ENCODE measurements at places on chromosomes 2 and 18.
A peak's percentile ranks its signal among the peaks of the same experiment; 100 is the strongest.

DNA sequence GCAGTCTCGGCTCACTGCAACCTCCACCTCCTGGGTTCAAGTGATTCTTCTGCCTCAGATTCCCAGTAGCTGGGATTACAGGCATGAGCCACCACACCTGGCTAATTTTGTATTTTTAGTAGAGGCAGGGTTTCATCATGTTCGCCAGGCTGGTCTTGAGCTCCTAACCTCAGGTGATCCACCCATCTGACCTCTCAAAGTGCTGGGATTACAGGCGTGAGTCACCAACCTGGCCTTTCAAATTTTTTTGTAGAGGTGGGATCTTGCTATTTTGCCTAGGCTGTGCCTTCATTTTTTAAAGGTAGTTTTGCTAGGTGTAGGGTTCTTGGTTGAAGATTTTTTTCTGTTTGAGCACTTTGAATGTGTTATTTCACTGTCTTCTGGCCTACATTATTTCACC, 6.2 kb downstream of the HAUS1 start:
- no peaks in the 10 kb centered on the region for H3K27me3 ChIP-seq
- peaks cover 21% of the 10 kb centered on the region for H3K36me3 ChIP-seq
- no peak overlapping the region for H3K4me3 ChIP-seq
- H3K27ac ChIP-seq, result no peak overlapping the region
- peaks cover 9% of the 10 kb centered on the region for H3K4me1 ChIP-seq

- H3K27ac ChIP-seq, result peak within 1 kb of the TSS; percentile 92
- H3K36me3 ChIP-seq, result no peaks in the 10 kb centered on the region
- peak; percentile 98 for DNase-seq
- peak within 1 kb of the TSS; percentile 74 for H3K4me3 ChIP-seq
- H3K27me3 ChIP-seq, result no peaks in the 10 kb centered on the region
These were observed at the start of gene C2orf15 for GRCh38 chr2:99141110-99142108. Gene C2orf15 (plus strand): TSS chr2:99141707. CDS start chr2:99150559, 8,852 bp downstream.

- no peaks in the 10 kb centered on the region for H3K27me3 ChIP-seq
- H3K27ac ChIP-seq, result no peak overlapping the region
- H3K4me3 ChIP-seq, result no peak overlapping the region
- H3K4me1 ChIP-seq, result no peaks in the 10 kb centered on the region
- no peaks in the 10 kb centered on the region for H3K36me3 ChIP-seq
These were observed 112.5 kb upstream of the OTOS start for GRCh38 chr2:240252872-240253511.

- peaks cover 66% of the 10 kb centered on the region for H3K27me3 ChIP-seq
- no peak overlapping the region for H3K4me3 ChIP-seq
- H3K4me1 ChIP-seq, result peaks cover 16% of the 10 kb centered on the region
- H3K27ac ChIP-seq, result no peak overlapping the region
- peak; percentile 17 for DNase-seq
- no peaks in the 10 kb centered on the region for H3K36me3 ChIP-seq
These were observed 1.2 kb downstream of the ALK start for GRCh38 chr2:29920130-29920577.

DNA sequence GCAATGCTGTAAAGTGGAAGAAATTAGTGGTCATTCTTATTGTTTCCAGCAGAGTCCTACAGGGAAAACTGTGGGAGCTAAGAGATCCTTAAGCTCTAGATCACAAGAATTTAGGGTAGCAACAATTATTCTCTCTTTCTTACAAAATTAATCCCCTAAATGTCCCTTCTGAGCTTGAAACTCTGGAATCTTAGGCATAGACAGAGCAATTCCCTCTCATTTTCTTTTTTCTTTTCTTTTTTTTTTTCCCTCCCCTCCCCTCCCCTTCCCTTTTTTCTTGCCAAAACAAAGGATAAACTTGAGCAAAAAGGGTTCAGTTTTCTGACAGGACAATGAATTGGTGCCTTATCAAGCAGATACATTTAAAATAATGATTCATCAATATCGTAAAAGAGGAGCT, 441.0 kb downstream of the DSC3 start:
- H3K4me3 ChIP-seq, result no peak overlapping the region
- no peaks in the 10 kb centered on the region for H3K27me3 ChIP-seq
- H3K4me1 ChIP-seq, result no peaks in the 10 kb centered on the region
- no peak for DNase-seq

DNA sequence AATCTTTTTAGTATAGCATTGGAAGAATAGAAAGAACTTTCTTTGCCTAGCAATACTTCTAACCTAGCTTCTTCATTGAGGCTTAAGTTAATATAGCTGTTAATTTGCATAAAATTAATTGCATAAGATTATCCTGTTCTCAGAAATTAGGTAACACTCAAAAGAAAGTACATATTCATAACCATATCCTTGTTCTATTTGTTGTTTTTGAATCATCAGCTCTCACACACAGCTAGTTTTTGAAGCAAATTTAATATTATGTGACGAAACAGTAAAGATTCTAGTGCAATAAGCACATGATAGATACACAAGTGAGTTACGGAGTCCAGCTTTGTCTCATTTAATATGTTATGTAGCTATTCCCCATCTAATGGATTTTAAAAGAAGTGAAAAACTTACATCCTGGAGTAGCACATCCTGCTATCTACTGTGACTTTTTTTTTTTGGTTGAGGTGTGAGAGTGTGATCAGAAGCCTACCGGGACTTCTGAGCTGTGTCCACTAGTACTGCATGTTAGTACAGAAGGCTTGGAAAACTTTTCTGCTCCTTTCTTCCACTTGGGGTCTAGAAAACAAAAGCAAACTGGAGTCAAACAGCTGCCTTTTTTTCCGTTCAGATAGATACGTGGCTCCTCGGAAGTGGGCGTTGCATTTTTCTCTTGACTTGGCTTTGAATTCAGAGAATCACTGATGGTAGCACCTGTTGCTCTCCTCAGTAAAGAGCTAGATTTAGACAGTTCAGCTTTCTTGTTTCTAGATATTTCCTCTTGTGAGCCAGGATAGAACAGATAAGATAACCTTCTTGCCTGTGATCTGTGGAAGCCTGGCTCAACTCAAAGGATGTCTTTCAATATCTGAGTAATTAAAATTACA, 27.2 kb downstream of the KDM3A start:
- peaks cover 88% of the 10 kb centered on the region for H3K36me3 ChIP-seq
- H3K4me1 ChIP-seq, result peaks cover 10% of the 10 kb centered on the region
- H3K4me3 ChIP-seq, result peak overlapping the region; percentile 19
- DNase-seq, result peak; percentile 54
- no peaks in the 10 kb centered on the region for H3K27me3 ChIP-seq

GRCh38 chr2:75133621-75134570, 65.4 kb downstream of the TACR1 start:
- H3K27ac ChIP-seq, result no peak overlapping the region
- DNase-seq, result no peak
- H3K36me3 ChIP-seq, result no peaks in the 10 kb centered on the region
- no peaks in the 10 kb centered on the region for H3K4me1 ChIP-seq
- no peak overlapping the region for H3K4me3 ChIP-seq

- no peak overlapping the region for H3K4me3 ChIP-seq
- no peak overlapping the region for H3K27ac ChIP-seq
- H3K4me1 ChIP-seq, result no peaks in the 10 kb centered on the region
- no peaks in the 10 kb centered on the region for H3K27me3 ChIP-seq
These were observed 760.4 kb downstream of the TSN start for GRCh38 chr2:122515731-122516290.

DNA sequence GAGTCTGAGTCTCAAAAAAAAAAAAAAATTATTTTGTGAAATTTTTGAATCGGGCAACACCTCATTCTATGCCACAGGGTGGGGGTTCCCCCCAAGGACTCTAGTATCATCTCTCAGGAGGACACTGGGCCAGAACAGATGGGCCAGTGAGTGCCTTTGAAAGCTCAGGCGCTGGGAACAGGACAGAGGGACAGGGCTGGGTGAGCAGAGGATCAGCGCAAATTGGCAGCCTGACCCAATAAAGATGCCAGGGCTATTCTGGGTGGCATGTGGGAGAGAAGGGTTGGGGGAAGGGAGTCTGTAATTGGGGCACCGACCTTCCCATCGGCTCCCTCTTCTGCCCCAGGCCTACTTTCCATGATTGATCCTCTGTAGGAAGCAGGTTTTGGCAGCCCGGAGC, 44.0 kb downstream of the KIF3C start:
- no peak overlapping the region for H3K27ac ChIP-seq
- no peaks in the 10 kb centered on the region for H3K27me3 ChIP-seq
- no peak overlapping the region for H3K4me3 ChIP-seq
- DNase-seq, result no peak

DNA sequence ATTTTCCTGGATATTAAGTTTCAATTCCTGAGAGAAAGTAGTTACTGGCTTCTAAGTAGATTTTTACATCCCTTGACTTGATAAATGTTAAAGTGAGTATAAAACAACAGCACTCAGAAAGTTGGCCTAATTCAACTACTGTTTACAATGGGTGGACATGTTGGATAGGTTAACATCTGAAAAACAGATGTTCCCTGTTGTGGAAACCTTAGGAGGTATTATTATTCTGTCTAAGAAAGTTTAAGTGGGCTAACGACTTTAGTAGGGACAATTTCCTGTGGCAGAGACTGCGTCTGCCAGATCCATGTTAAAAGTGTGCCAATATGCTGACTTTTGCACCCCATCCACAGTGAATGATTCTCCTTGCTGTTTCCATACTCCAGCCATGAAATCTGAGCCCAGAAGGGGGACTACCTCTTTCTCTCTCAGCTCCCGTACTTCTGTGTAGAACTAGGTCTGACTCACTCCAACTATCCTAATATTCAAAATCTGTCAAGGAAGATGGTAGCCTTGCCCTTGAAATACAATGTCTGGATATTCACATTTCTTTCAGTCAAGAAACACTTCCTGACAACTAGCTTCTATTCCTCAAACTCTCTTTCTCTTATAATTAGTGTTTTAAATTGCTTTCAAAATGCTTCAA, 327.5 kb upstream of the HNRNPA3 start:
- H3K4me3 ChIP-seq, result no peak overlapping the region
- no peaks in the 10 kb centered on the region for H3K4me1 ChIP-seq
- DNase-seq, result no peak
- no peaks in the 10 kb centered on the region for H3K36me3 ChIP-seq
- H3K27me3 ChIP-seq, result no peaks in the 10 kb centered on the region

GRCh38 chr2:113962692-113963480, 73.0 kb downstream of the ACTR3 start:
- peaks cover 31% of the 10 kb centered on the region for H3K36me3 ChIP-seq
- DNase-seq, result no peak
- H3K27ac ChIP-seq, result no peak overlapping the region
- no peaks in the 10 kb centered on the region for H3K27me3 ChIP-seq

DNA sequence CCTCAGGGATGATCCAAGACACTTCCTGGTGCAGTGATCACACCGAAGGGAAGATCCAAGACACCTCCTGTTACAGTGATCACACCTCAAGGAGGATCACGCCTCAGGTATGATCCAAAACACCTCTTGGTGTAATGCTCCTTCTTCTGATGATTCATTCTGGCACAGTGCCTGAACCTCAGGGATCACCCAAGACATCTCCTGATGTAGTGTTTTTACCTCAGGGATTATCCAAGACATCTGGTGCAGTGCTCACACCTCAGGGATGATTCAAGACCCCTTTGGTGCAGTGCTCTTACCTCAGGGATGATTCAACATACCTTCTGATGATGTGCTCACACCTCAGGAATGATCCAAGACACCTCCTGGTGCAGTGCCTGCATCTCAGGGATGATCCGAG, 124.4 kb downstream of the ASB1 start:
- no peak overlapping the region for H3K27ac ChIP-seq
- no peaks in the 10 kb centered on the region for H3K4me1 ChIP-seq
- H3K4me3 ChIP-seq, result no peak overlapping the region
- H3K36me3 ChIP-seq, result no peaks in the 10 kb centered on the region

GRCh38 chr2:65452150-65452895, 19.9 kb upstream of the SPRED2 start:
- H3K27me3 ChIP-seq, result peaks cover 6% of the 10 kb centered on the region
- H3K4me1 ChIP-seq, result no peaks in the 10 kb centered on the region
- H3K4me3 ChIP-seq, result no peak overlapping the region
- H3K36me3 ChIP-seq, result no peaks in the 10 kb centered on the region

GRCh38 chr2:119156891-119157773, 1.4 kb downstream of the C1QL2 start:
- no peak overlapping the region for H3K4me3 ChIP-seq
- DNase-seq, result no peak
- no peaks in the 10 kb centered on the region for H3K36me3 ChIP-seq
- H3K27ac ChIP-seq, result no peak overlapping the region

DNA sequence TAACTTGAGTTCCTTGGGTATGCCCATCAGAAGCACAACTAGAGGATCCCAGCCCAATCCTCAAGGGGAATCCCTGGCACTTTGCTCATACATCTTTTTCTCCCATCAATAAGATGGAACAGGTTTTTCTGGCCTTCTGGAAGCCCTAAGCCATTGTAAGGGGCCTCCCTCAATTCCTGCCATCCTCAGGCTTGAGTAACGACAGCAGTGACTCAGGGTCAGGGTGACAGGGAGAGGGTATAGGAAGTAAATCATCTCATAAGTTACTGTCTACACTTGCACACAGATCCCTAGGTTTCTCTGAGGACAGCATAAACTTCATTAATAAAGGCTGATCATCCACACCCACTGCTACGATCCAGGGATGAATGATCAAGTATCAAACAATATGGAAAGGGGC, 35.0 kb downstream of the AMER3 start:
- H3K27ac ChIP-seq, result no peak overlapping the region
- H3K27me3 ChIP-seq, result no peaks in the 10 kb centered on the region
- H3K4me3 ChIP-seq, result no peak overlapping the region
- no peak for DNase-seq
- H3K36me3 ChIP-seq, result no peaks in the 10 kb centered on the region

GRCh38 chr18:76819411-76820136, 2.8 kb upstream of the ZNF236 start:
- H3K4me1 ChIP-seq, result peaks cover 37% of the 10 kb centered on the region
- no peak overlapping the region for H3K4me3 ChIP-seq
- no peak for DNase-seq

DNA sequence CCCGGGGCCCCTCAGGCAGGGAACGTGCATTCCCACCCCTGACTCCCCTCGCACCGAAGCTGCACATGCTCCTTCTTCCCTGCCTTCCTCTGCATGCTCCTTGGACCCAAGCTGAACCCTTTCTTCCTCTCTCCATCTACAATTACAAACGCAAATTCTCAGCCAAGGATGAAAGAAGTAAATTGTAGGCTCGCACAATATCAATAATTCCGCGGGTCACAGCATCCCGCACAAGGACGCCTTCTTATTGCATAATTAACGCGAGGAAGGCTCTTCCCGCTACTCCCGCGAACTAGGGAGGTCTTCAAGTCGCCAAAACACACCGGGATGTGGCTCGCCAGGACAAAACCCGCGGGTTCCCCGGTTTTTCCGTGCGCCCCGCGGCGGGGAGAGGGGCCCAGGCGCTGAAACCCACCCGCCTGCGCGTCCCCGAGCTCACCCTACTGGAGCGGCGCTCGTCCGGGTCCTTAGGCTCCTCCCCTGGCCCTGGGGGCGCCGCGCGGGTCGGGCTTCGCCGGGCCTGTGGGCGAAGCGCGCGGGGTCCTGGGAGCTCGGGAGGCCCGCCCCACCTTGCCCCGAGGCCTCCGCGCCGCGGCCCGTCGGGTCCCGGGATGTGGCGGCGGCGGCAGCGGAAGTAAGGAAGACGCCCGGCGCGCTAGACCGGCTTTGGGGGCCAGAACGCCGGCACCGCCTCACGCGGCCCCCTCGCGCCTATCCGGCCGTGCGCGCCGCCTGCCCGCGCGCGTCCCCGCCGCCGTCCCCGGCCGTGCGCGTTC, at the start of gene CHST10:
CHST10 (minus strand) TSS at position 734 of the 776 bp plus-strand sequence. CDS start 10,993 bp downstream, outside the sequence.
- no peaks in the 10 kb centered on the region for H3K36me3 ChIP-seq
- no peak within 1 kb of the TSS for H3K27ac ChIP-seq
- H3K4me3 ChIP-seq, result peak within 1 kb of the TSS; percentile 65
- H3K27me3 ChIP-seq, result no peaks in the 10 kb centered on the region

- H3K36me3 ChIP-seq, result peaks cover 8% of the 10 kb centered on the region
- no peak overlapping the region for H3K27ac ChIP-seq
- no peaks in the 10 kb centered on the region for H3K27me3 ChIP-seq
- no peak overlapping the region for H3K4me3 ChIP-seq
- H3K4me1 ChIP-seq, result no peaks in the 10 kb centered on the region
- DNase-seq, result no peak
These were observed 12.2 kb upstream of the ORC2 start for GRCh38 chr2:200975672-200976071.

All from CD4-positive, alpha-beta T cell (primary cell).